ENCODE measurements at places on chromosomes 11 and 22.

DNA sequence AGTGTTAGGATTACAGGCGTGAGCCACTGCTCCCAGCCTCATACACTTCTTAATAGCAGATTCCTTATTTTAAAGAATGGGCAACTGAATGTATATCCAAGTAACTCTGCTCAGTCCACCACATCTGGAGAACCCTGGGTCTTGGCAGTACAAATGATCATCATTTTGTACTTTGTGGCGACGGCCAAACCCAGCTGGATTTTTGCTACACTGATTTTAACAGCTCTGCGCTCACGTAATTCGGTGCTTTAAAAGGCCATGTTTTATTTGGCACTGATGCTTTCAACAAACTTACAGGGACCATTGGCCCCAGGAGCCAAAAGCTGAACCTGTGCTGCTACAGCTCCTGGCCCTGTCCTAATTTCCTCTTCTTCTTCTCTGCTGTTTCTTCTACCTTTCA, 60.8 kb upstream of the PDE3B start:
- H3K4me1 ChIP-seq = peaks cover 39% of the 10 kb centered on the region
- DNase-seq = no peak
- no peaks in the 10 kb centered on the region for H3K27me3 ChIP-seq

DNA sequence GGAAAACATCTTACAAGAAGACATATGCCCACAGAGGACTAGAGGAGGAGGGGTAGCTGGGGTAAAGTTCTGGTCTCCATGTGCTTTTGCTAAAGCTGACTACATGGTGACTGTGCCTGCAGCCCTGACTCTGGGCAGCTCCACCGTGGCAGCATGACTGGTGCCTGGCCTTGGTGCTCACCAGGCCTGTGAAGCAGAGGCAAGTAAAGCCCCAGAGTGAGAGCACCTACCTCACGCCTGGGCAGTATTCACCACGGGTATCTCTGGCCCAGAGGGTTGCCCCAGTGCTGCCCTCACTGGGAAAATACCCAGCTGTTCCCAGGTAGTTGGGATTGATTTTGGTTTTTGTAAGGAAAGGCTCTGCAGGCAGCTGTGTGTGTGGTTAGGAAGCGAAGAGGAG, 78.3 kb downstream of the CTTN start:
- H3K36me3 ChIP-seq = no peaks in the 10 kb centered on the region
- H3K4me3 ChIP-seq = no peak overlapping the region

GRCh38 chr22:43154887-43155536, 3.7 kb downstream of the TSPO start:
- H3K4me1 ChIP-seq = peaks cover 17% of the 10 kb centered on the region
- H3K4me3 ChIP-seq = no peak overlapping the region
- no peak for DNase-seq
- H3K27ac ChIP-seq = peak overlapping the region; percentile 32

GRCh38 chr11:4105916-4106315, 11.3 kb downstream of the RRM1 start:
- DNase-seq = no peak
- peaks cover 51% of the 10 kb centered on the region for H3K36me3 ChIP-seq
- peaks cover 22% of the 10 kb centered on the region for H3K4me1 ChIP-seq
- no peak overlapping the region for H3K27ac ChIP-seq

DNA sequence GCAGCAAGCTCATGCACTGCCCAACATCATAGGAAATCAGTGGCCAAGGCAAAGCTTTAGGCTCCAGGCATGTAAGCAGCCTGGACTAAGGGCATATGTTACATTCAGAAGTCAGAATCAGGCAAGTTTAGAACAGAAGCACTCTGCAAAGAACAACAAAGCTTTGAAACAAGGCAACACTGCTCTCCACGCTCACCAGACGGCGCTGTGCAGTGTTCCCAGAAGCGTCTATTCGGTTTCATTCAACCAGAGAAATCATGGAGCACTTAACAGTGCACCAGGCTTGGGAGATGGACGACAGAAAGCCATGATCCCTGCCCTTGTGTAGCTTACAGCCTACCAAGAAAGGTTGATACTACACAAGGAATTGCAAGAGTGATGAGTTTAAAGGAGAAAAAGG, 555.8 kb downstream of the BUD13 start:
- H3K36me3 ChIP-seq = no peaks in the 10 kb centered on the region
- DNase-seq = no peak
- no peak overlapping the region for H3K4me3 ChIP-seq
- no peaks in the 10 kb centered on the region for H3K4me1 ChIP-seq
- no peak overlapping the region for H3K27ac ChIP-seq
- no peaks in the 10 kb centered on the region for H3K27me3 ChIP-seq

DNA sequence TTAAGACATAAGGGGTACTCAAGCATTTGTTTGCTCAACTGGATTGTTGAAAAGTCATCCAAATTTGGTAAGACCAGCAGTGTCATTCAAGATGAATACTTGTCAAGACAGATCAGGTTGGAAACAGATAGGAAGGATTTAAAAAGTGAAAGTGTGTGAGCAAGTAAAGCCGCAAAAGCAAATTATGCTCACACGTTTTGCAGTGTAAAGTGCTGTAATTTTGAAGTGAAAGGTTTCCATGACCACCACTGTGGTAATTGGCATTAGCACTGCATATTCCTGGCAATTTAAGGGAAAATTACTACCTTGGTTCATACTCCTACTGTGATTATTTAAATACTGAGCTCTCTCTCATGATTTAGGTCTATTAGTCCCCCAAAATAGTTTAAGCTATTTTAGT, 704.1 kb upstream of the CCDC179 start:
- no peak overlapping the region for H3K27ac ChIP-seq
- H3K4me3 ChIP-seq = no peak overlapping the region
- no peak for DNase-seq
- no peaks in the 10 kb centered on the region for H3K36me3 ChIP-seq
- no peaks in the 10 kb centered on the region for H3K27me3 ChIP-seq
- H3K4me1 ChIP-seq = no peaks in the 10 kb centered on the region

DNA sequence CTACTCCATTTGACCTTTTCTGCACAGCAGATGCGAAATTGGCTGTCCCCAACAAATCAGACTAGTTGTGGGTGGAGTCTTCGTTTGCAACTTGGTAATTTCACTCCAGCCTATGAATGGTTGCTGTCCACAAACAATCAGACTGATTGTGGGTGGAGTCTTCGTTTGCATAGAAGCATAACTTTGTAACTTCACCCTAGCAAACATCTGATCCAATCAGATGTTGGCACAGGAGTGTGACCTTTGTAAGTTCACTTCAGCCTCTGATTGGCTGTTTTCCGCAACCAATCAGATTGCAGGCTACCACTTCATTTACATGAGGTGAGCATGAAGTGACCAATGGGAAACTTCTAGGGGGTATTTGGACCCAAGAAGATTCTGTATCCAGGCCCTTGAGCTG, 16.3 kb upstream of the CABP2 start:
- DNase-seq = no peak
- H3K27me3 ChIP-seq = no peaks in the 10 kb centered on the region
- H3K4me1 ChIP-seq = no peaks in the 10 kb centered on the region
- no peak overlapping the region for H3K27ac ChIP-seq
- no peaks in the 10 kb centered on the region for H3K36me3 ChIP-seq
- H3K4me3 ChIP-seq = no peak overlapping the region

DNA sequence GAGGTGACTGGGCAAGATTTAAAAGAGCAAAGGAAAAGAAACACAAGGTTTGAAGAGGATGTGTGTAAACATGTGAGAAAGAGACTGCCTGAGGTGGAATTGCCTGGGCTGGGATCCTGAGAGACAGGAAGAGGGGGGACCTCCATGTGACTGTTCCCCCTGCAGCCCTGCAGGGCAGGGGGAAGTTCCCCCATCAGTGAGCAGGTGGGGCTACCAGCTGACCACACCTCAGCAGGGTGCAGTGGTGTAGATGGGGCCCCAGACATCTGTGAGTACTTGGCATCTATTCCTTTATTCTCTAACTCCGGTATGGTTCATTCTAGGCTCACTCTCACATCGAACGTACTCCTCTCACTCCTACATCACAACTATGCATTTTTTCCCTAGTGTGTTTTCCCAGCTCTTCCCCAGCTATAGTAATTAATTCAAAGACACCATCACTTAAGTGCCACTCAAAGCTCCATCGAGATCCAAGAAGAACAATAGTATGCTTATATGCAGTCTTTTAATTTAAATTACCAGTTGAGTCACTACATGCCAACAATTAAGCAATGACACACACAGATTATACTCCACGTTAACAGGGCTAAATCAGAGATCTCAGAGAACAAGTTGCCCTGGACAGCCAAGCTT, 42.7 kb downstream of the LGR4 start:
- H3K4me1 ChIP-seq = no peaks in the 10 kb centered on the region
- DNase-seq = no peak

GRCh38 chr22:39087098-39087497, 9.9 kb upstream of the APOBEC3H start:
- no peak for DNase-seq
- no peak overlapping the region for H3K4me3 ChIP-seq
- peaks cover 91% of the 10 kb centered on the region for H3K4me1 ChIP-seq
- no peaks in the 10 kb centered on the region for H3K27me3 ChIP-seq
- H3K36me3 ChIP-seq = peaks cover 27% of the 10 kb centered on the region

- no peak overlapping the region for H3K27ac ChIP-seq
- peaks cover 16% of the 10 kb centered on the region for H3K36me3 ChIP-seq
- no peak overlapping the region for H3K4me3 ChIP-seq
- DNase-seq = no peak
- peaks cover 2% of the 10 kb centered on the region for H3K27me3 ChIP-seq
Observed at GRCh38 chr22:23834406-23834792, 4.4 kb downstream of the DERL3 start.

GRCh38 chr11:35905646-35906276, 38.1 kb upstream of the LDLRAD3 start:
- no peak overlapping the region for H3K27ac ChIP-seq
- H3K4me3 ChIP-seq = no peak overlapping the region
- H3K36me3 ChIP-seq = no peaks in the 10 kb centered on the region
- DNase-seq = no peak
- peaks cover 8% of the 10 kb centered on the region for H3K4me1 ChIP-seq
- peaks cover 12% of the 10 kb centered on the region for H3K27me3 ChIP-seq

Measured in activated CD8-positive, alpha-beta memory T cell treated with anti-CD3 and anti-CD28 coated beads, Interleukin-2, amount 10 ng/mL, durations not matched to agents 7 days and 5 days (primary cell).